ENCODE measurements at places on chromosomes 6 and 20.

- no peak for DNase-seq
Observed at GRCh38 chr6:148716811-148717210, 30.0 kb upstream of the UST start.

DNA sequence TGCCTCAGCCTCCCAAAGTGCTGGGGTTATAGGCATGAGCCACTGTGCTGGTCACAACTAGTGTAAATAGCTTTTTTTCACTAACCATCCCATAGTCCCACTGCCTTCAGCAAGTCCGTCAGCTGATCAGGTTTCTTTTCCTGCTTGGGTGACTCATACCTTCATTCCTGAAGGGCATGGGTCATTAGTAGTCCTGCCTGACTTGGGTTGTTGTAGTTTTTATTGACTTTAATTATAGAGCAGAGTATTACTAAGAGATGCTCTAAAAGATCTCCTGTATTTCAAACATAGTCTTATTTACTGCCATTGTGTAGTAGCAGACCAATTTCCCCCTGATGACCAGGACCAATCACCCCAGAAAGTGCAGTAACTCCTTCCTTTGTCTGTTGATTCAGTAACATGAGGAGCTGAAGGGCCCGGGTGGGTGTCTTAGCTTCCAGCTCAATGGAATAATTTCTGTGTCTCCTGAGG, 25.8 kb downstream of the HLA-C start:
- DNase-seq = no peak

GRCh38 chr6:113651120-113651519, 206.0 kb upstream of the MARCKS start:
- DNase-seq = no peak

DNA sequence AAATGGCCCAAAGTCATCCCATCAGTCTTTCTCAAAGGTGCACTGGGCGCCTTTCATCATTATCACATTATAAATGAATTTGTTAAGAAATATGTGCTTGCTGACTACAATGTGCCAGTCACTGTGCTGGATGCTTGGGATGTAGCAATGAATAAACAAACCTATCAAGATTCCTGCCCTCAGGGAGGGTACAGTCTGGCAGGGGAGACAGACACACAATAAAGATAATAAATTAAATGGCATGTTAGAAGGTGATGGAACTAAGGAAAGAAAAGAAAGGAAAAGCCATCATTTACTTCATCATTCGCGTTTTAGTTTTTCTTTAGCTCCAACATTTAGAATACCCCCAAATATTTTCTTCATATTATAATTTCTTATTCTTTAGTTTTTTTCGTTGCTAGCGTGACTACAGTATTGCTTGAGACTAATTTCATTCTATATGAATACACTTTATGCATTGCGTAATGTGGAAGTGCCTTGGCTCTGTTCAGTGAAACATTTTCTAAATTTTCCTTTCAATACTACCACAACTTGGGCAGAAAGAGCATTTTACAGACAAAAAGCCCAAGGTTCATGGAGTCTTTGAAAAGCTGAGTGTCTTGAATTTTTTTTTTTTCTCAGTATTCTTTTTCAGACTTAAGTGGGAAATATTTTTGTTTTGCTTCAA, 48.7 kb upstream of the CITED2 start:
- DNase-seq = no peak

GRCh38 chr6:165236326-165236725, 73.1 kb downstream of the C6orf118 start:
- DNase-seq = no peak

DNA sequence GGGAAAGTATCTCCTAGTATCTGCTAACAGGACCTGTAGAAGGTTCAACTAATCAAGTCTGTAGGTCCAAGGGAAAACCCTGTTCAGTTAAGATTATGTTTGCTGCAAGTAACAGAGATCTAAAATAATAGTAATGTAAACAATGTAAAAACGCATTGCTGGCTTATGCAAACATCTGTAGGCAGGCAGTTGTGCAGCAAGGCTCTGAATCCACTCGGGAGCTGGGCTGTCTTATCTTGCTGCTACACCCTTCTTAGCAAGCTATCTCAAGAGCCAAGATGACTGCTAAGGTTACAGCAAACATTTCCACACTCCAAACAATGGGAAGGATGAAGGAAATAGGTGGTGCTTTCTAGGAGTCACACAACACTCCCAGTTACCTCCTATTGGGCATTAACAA, 397.3 kb upstream of the NRSN1 start:
- DNase-seq = no peak

GRCh38 chr20:10789386-10789785, 115.6 kb upstream of the JAG1 start:
- no peak for DNase-seq

DNA sequence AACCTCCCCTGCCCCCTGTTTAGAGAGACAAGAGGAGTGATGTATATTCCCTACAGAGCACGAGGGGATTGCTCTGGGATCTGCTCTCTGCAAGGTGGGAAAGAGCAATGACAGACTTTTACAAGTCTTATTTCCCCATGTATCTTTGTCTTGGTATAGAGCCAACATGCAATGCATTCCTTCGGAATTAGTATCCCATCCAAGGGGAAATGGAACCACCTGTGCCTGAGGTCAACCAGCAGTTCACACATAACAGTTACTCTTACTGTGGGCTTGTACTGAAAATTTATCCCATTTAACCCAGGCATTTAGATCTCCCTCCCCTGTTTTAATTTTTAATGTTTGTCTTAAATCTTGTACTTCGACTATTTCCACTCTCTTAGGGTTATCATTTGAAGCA, 250.4 kb downstream of the C6orf118 start:
- DNase-seq = no peak

DNA sequence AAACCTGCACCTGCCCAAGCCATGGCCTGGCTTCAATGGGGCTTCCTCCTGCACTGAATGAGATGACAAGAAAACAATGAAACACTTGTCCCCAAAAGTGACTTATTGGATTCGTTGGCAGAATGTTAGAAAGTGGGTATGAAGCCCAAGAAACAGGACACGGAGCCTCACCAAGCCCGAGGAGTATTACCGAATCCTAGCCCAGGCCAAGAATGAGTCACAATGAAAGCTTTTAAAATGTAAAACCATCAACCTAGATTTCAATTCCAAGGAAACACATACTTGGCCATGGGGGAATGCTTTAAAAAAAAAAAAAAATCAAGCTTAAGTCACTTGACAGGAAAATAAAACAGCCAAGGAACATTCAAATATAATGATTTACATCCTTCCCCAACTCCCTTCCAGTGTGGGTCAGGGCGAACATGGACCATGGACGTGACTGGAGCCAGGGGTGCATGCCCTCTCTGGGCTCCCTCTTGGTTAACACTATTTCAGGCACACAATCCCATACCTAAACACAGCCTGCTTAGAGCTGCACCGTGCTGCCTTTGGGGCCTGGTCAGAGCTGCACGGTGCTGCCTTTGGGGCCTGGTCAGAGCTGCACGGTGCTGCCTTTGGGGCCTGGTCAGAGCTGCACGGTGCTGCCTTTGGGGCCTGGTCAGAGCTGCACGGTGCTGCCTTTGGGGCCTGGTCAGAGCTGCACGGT, 3.1 kb upstream of the STX16 start:
- no peak for DNase-seq

Data from 8988T (cell line).